ENCODE measurements at places on chromosomes 3 and 15. TPM values are rescaled to one million over a fixed set of nuclear protein-coding genes. Genes with fewer than 3 reads are reported as not detected.

The CD200 gene
- total RNA-seq = 17.9 TPM

The CKMT1B gene
- not detected for total RNA-seq

The SLC15A2 gene
- total RNA-seq = 0.88 TPM

The LMOD3 gene
- not detected for total RNA-seq

The WDR93 gene
- total RNA-seq = not detected

The ZIC1 gene
- not detected for total RNA-seq
